ENCODE measurements at places on chromosomes 13 and 19.

DNA sequence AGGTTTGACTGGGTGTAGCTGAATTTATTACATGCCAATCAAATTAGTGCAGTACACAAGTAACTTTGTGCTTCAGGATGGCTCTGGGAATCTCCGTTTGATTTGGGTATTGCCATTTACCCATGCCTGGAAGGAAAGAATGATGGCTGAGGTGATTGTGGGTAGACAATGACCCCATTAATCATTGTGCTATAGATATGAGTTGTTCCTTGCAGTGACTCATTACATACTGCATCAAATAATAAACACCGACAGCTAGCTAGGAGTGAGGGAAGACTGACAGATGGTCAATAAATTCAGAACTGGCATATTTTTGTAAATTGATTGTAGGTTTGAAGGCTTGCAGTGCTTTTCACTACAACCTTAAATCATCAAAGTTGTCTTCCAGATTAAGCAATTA is 1069.5 kb downstream of the DIAPH3 start:
- no peak for DNase-seq

- no peak for DNase-seq
Measured at GRCh38 chr13:35479038-35479492, 2.6 kb upstream of the MAB21L1 start.

- DNase-seq, result peak; percentile 48
Measured at GRCh38 chr13:103236213-103236612, 170.0 kb upstream of the SLC10A2 start.

DNA sequence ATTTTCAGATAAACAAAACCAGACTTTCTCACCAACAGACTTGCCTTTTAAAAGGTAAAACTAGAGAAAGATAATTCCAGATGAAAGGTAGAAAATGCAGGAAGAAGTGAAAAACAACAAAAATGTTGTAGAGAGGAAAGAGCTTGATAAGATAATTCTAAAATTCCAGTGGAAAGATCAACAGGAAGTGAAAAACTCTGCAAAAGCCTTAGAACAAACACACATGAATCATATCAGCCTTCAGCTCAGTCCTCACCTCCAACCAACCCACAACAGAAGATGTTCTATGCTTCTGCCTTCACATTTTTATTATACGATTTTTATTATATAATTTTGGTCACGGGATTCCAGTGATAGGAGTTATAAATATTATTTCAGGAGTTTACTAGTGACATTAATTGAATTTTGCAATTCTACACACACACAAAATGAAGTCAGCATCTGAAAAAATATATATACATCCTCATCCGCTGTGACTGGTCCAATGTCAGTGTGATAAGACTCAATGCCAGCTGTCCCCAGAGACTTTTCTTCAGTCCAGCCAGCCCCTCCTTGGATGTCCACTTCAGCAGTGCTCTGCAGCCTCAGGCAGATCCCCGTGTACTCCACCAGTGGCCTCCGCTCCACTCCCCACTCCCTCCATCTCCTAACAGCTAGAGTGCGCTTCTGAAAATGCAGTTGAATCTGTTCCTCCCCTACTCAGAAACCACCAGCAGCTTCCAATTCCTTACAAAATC is 57.9 kb downstream of the GADD45B start:
- no peak for DNase-seq

DNA sequence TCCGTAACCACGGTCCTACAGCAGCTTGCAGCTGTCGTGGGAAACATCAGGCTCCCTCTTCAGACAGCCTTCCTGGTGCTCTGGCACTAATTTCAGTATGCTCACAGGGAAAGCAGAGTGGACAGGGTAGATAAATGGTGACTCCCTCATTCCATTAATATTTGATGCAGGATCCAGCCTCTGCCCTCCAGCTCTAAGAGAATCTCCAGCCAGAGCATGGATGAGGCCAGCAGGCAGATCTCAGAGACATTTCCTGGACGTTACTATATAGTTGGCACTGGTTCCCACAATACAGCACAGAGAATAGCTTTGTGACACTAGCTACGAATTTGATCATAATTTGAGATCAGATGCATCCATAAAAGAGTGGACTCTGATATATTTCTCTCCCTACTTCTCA is 341.4 kb downstream of the LIG4 start:
- no peak for DNase-seq

- no peak for DNase-seq
Measured at GRCh38 chr13:53090461-53090860, 61.8 kb downstream of the OLFM4 start.

DNA sequence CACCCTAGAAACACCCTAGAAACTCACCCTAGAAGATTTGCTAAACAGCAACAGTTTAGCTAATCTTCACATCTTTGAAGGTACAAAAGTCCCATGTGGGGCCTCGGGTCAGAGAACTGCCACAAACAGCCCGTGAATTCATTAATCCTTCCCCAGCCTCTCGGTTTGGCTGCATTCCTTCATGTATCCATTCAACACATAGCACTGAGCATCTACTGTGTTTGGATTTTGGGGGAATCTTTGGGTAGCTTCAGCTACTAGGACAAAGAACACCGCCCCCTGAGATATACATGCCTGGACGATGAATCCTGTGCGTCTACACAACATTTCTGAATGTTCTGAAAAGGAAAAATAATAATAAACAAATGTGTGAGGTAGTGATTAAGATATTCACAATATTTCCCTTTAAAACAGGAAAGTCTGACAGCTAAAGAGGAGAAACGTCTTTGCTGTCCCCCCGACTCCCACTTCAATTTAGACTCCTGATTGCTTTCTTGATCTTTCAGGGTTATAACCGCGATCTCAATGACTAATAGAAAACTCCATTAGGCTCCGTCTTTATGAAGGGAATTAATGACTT is 63.5 kb downstream of the ALOX5AP start:
- no peak for DNase-seq

DNA sequence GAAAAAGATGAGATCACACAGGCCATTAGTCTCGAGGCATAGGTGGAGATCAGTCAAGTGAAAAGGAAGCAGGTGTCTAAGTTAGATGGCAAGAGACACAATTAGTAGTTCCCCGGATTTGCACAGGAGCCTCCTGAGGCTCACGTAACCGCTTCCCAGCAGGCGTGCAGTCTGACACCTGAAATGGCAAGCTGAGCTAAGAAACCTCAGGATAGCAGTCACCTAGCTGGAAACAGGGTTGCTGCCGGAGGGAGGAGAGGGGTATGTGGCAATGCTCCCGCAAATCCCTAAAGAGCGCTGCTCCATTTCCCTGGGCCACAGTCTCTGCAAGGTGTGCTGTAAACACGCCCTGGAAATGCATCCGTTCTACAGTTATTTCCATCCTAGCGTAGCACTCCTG is 1151.0 kb downstream of the DIAPH3 start:
- no peak for DNase-seq

- no peak for DNase-seq
Measured at GRCh38 chr13:41554626-41555386, 97.5 kb downstream of the RGCC start.

DNA sequence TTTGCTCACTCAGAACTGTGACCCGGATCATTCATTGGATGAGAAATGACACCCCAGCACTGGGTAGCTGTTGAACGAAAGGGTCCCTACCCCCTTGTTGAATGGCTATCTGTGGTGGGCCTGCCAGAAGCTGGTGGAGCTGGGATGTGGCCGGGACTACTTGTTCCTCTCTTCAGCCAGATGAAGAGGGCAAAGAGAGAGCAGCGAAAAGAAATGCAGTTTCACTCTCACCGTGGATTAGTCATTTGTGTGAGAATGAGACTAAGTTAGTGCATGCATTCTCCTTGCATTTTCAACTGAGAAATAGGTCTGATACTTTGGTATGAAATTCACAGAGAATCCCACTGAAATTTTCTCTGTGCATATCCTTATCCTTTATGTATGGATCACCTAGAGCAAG is 553.1 kb downstream of the IRS2 start:
- no peak for DNase-seq

GRCh38 chr13:107906131-107906530 is 309.2 kb downstream of the LIG4 start:
- no peak for DNase-seq

DNA sequence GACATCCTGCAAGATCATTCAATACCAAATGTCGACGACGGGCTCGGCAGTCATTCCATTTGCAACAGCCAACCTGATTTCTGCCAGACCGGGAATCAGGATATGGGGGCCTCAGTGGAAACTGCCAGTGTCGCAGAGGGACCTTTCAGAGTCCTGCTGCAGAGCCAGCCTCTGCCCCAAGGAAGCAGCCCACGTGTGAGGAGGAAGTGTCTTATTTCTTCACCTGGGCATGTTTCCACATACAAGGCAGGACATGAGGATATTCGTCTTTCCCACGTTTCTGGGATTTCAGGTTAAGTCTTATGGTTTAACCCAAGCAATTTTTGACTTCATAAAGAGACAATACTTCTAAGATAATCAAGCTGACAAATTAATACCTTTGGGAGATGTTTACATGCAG is 69.9 kb downstream of the ABCC4 start:
- peak; percentile 39 for DNase-seq

- DNase-seq, result peak; percentile 42
Measured at GRCh38 chr19:46040952-46041500, at the start of gene IGFL4. IGFL4 (minus strand) TSS chr19:46041002; CDS start chr19:46040962, 40 bp downstream.

GRCh38 chr13:67023130-67023876 is 206.8 kb downstream of the PCDH9 start:
- peak; percentile 65 for DNase-seq

DNA sequence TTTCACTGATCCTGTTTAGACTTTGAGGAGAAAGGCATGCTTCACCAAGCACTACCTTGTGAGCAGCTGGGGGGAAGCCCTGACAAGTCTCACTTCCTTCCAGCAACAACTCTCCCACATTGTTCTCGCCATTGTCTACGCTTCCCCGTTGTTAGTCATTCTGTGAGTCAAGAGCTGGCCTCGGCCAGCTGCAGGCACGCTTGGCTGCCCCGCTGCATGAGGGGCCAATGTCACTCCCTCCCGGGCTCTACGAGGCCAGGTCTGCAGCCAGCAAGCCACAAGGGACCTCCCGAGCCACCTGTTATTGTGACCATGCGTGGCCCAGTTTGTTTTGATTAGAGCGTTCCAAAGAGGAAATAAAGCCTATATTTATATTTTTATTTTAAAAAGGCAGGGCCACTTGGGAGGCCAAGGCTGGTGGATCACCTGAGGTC is 220.9 kb downstream of the FOXO1 start:
- DNase-seq, result peak; percentile 99

DNA sequence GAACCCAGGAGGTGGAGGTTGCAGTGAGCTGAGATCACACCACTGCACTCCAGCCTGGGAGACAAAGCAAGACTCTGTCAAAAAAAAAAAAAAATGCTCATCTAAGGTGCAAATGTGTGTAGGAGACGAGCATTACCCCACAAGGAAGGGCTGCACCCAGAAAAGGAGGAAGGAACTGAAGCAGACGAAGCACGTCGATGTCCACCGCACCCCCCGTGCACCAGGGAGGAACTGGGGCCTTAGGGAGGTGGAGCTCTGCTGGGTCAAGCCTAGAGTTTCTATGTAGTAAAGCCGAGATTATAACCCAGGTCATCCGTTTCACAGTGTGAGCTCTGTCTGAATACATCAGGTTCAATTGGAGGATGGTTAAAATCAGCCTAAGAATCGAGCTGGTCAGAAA is 1.1 kb downstream of the VSTM1 start:
- DNase-seq, result no peak

GRCh38 chr13:113968463-113969310 is 5.2 kb downstream of the C13orf46 start:
- DNase-seq, result no peak

- DNase-seq, result peak; percentile 39
Measured at GRCh38 chr13:99312493-99312883, 5.3 kb upstream of the GPR183 start.

- DNase-seq, result no peak
Measured at GRCh38 chr19:6604906-6605305, 14.0 kb upstream of the CD70 start.

- DNase-seq, result peak; percentile 7
Measured at GRCh38 chr13:104984296-104984818, 1551.1 kb downstream of the EFNB2 start.

DNA sequence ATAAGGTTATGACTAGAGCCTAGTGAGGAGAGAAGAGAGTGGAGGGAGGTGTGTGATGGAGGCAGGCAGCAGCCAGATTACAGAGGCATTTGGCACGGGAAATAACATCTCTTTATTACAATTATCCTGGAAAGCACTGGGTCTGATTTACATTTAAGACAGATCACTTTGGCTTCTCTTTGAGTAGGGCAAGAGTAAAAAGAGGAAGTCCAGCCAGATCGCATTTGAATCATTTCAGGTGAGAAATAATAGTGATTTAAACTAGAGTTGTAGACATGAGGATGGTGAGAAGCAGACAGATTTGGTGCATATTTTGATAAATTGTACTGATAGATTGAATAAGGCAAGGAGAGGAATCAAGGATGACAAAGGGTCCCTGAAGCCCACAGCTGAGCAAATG is 9.6 kb upstream of the SACS start:
- no peak for DNase-seq

- DNase-seq, result no peak
Measured at GRCh38 chr19:10694706-10695307, 6.4 kb upstream of the QTRT1 start.

GRCh38 chr13:93304134-93304533 is 77.5 kb downstream of the GPC6 start:
- DNase-seq, result no peak

GRCh38 chr13:24340608-24340955 is 31.2 kb downstream of the C1QTNF9 start:
- no peak for DNase-seq

- no peak for DNase-seq
Measured at GRCh38 chr19:49864890-49865289, 2.5 kb downstream of the PNKP start.

- DNase-seq, result peak; percentile 83
Measured at GRCh38 chr19:48746738-48747575, at the start of gene IZUMO1. IZUMO1 (minus strand) TSS chr19:48746909; CDS start chr19:48745859, 1,050 bp downstream.

GRCh38 chr13:84994582-84994981 is 804.6 kb downstream of the SLITRK6 start:
- DNase-seq, result peak; percentile 30

DNA sequence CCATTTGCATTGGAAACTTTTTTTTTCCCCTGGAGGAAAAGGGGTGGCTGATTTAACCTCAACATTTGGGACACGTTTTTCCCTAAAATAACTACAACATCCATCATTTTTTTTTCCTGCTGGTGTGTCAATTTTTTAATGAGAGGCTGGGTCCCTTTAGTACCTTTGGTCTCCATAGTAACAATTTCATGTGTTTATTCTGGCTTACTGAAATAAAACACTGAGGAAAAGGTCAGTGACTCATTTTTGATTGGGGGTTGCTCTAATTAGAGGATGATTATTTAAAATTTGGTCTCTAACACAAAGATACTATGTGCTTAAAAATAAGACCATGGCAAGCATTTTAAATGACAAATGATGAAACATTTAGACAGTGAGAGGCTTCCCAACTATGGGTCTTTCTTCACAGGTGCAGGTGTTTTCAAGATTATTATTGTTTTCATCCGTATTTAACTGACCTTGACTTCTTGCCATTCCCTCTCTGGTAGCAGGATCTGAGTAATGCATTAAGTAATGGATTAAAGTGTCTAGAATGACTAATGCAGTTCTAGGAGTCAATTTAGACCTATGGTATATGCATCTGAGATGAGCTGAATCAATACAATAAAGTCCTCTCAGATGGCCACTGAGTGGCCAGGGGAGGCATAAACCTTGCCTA is 406.4 kb downstream of the KCNRG start:
- peak; percentile 73 for DNase-seq

All from epithelial cell of esophagus (primary cell).